H1 (cell line): ENCODE measurements at places on chromosomes 4 and X. TPM values are rescaled to one million over a fixed set of nuclear protein-coding genes. Genes with fewer than 3 reads are reported as not detected.

Gene ANKRD50
- 23.3 and 25.0 TPM in 2 replicates for total RNA-seq

- no peak for DNase-seq
Measured at GRCh38 chr4:86547140-86547539, 47.0 kb upstream of the PTPN13 start.

- DNase-seq: no peak
Measured at GRCh38 chrX:37380924-37381323, 31.8 kb downstream of the PRRG1 start.

GRCh38 chr4:74317616-74318246, 9.5 kb downstream of the EPGN start:
- no peak for DNase-seq

DNA sequence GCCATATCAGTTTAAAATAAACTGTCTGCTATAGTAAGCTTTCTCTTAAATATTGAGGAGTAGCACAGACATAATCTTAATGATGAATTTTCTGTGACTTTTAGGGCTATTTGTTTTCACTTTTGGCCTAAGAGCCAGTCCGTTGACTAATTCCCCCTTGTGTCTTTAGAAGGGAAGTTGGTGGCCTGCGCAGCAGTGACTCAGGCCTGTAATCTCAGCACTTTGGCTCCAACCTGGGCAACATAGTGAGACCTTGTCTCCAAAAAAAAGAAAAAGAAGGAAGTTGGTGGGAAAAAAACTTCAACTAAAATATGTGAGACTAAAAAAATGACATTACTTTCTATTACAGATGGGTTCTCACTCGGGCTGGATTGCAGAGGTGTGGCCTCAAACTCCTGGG, 3.4 kb downstream of the NCAPG start:
- DNase-seq: no peak

- DNase-seq: no peak
Measured at GRCh38 chr4:181193131-181193930, 1049.9 kb upstream of the TENM3 start.

DNA sequence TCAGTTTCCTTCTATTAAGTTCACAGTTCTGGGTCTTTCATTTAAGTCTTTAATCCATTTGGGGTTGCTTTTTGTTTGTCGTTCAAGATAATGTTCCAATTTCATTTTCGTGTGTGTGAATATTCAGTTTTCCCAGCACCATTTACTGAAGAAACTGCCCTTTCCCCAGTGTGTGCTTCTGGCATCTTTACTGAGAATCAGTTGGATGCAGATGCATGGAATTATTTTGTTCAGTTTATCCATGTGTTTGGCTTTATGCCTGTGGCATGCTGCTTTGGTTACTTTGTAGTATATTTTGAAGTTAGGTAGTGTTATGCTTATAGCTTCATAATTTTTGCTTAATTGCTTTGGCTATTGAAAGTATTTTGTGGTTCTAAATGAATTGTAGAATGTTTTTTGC, 163.8 kb upstream of the HDX start:
- DNase-seq: no peak
